HFFc6 (cell line): ENCODE measurements at places on chromosomes 3 and 15.

DNA sequence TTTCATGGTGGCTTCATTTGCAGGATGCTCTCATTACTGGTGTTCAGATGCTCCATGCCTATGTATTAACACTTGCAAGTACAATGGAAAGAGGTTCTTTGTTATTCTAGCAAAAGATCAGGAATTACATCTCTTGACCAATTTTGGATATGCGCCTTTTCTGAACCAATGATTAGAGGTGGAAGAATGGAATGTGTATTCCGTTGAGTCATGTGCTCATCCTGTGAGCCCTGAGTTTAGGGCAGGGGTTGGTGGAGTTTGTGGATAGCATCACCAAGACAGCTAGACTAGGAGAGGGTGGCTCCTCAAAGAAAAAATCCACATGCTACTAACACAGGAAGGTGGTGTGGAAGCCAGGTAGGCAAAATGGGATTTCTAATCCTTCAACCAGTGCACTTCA lies 80.7 kb upstream of the SLC25A26 start:
- peak overlapping the region; percentile 39; the same call in 1 of the 2 replicates for H3K27ac ChIP-seq
- peak; percentile 45 for DNase-seq
- peaks cover 44% of the 10 kb centered on the region for H3K4me1 ChIP-seq
- H3K4me3 ChIP-seq, result peak overlapping the region; percentile 49
- H3K36me3 ChIP-seq, result no peaks in the 10 kb centered on the region

- no peak for DNase-seq
- no peak overlapping the region for H3K27ac ChIP-seq
- no peaks in the 10 kb centered on the region for H3K36me3 ChIP-seq
- H3K4me3 ChIP-seq, result no peak overlapping the region
- no peaks in the 10 kb centered on the region for H3K4me1 ChIP-seq
These were observed 48.9 kb downstream of the GLDN start for GRCh38 chr15:51390241-51390965.

DNA sequence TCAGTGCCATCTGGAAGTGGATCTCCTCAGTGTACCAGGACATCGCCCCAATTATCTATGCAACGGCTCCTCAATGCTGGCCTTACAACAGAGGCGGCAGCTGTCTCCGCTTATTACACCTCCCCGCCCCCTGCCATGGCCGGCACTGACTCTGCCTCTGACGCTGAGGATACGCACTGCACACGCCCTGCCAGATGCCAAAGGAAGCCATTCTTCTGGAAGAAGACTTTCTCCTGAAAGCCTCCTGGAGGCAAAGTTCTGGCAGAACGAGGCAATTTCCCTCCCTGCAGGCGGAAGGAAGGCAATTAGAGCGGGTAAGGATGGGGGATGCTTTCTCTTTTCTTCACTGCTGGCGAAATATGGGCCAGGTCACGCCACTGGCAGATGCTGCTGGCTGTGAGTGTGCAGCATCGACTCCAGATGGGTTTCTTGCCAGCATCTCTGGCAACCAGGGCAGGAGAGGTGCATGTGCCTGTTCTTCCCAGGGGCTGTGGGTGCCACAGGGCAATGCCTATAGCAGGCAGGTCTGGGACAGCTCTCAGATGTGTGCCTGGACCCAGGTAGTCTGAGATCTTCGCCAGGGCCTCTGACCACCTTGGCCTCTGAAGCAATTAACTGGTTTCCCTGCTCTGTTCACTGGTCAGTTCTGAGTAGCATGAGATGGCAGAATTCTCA lies 62.2 kb upstream of the MRPS22 start:
- peak overlapping the region; percentile 89 for H3K4me3 ChIP-seq
- peaks cover 57% of the 10 kb centered on the region for H3K4me1 ChIP-seq
- peak overlapping the region; percentile 99 for H3K27ac ChIP-seq
- DNase-seq, result peak; percentile 88
- peaks cover 9% of the 10 kb centered on the region for H3K27me3 ChIP-seq

DNA sequence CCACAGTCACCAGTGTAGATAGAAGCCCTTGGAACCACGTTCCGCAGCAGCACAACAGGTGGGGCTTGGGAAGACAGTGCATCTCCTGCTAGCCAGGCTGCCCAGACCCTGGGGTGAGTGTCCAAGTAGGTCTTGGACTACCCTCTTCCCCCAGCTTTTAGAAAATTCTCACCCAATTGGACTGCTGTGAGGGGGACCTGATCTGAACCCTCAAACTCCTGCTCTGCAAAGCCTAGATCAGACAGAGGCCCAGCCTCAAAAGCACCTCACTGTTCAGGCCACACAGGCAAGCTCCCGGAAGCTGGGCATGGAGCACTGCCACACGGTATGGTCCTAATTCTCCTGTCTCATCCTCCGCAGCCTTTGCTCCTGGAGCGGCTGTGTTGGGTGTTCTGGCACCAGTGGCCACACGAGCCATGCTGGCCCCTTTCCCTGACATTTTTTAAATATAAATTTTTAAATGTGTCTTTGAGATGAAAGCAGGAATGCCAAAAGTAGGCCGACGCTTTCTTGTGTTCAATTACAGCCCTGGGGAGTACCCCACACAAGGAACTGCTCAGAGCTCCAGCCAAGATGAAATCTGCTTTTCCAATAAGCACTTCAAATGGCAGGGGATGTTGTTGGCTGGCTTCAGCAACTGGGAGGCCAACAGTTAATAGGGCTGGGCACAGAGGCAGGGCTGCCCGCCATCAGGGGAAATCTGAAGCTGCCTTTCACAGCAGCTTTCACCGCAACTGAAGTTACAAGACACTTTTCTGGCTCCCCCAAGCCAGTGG lies 40.9 kb downstream of the CPN2 start:
- peaks cover 20% of the 10 kb centered on the region for H3K4me1 ChIP-seq
- H3K27me3 ChIP-seq, result peaks cover 32% of the 10 kb centered on the region
- H3K36me3 ChIP-seq, result no peaks in the 10 kb centered on the region
- no peak for DNase-seq
- no peak overlapping the region for H3K4me3 ChIP-seq

DNA sequence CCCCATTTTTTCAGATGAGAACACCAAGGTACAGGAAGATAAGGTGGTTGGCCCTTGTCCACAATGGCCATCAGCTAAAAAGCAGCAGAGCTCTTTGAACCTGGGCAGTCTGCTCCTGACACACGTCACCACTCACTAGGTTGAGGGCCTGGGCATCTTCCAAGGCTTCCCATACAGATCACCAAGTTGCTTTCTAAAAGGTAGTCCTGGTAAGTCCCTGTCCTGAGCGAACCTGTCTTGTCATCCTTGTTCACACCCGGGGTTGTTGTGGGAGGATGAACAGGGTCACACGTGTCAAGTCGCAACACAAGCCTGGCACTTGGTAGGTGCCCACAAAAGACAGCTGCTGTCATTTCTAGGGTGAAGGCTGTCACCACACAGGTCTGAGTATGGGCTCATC lies 260.4 kb downstream of the EPHB1 start:
- no peaks in the 10 kb centered on the region for H3K27me3 ChIP-seq
- no peak overlapping the region for H3K27ac ChIP-seq
- no peaks in the 10 kb centered on the region for H3K36me3 ChIP-seq
- no peak for DNase-seq
- peaks cover 6% of the 10 kb centered on the region; the same call in 1 of the 2 replicates for H3K4me1 ChIP-seq

DNA sequence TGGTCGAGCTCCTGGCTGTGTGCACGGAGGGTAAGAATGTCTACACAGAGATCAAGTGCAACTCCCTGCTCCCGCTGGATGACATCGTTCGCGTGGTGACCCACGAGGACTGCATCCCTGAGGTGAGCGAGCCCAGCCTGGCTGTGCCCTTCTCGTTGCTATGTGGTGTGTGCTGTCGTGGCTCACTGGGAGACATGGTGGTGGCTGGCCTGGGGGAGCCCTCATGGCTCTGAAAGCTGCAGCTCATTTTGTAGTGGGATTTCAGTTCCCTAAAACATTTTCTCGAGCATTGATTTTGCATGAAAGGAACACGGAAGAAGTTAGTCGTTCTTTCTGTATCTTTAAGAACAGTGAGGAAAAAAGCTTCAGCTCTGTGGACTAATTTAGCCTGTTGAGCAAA lies 200.5 kb downstream of the ITPR1 start:
- no peak overlapping the region for H3K4me3 ChIP-seq
- peaks cover 22% of the 10 kb centered on the region for H3K4me1 ChIP-seq
- no peaks in the 10 kb centered on the region for H3K36me3 ChIP-seq
- no peak for DNase-seq
- H3K27ac ChIP-seq, result no peak overlapping the region
- H3K27me3 ChIP-seq, result no peaks in the 10 kb centered on the region; the same call in none of the 2 replicates

GRCh38 chr15:44727485-44728231 lies 8.7 kb upstream of the TRIM69 start:
- no peaks in the 10 kb centered on the region for H3K27me3 ChIP-seq
- peak overlapping the region; percentile 99; the same call in 1 of the 2 replicates for H3K4me3 ChIP-seq
- DNase-seq, result no peak
- H3K36me3 ChIP-seq, result no peaks in the 10 kb centered on the region
- H3K4me1 ChIP-seq, result peaks cover 40% of the 10 kb centered on the region
- peak overlapping the region; percentile 98 for H3K27ac ChIP-seq

- no peak overlapping the region for H3K4me3 ChIP-seq
- H3K27ac ChIP-seq, result no peak overlapping the region
- peaks cover 42% of the 10 kb centered on the region for H3K4me1 ChIP-seq
- no peaks in the 10 kb centered on the region for H3K36me3 ChIP-seq
- no peak for DNase-seq
- H3K27me3 ChIP-seq, result no peaks in the 10 kb centered on the region
These were observed 248.0 kb upstream of the THBS1 start for GRCh38 chr15:39332846-39333245.

DNA sequence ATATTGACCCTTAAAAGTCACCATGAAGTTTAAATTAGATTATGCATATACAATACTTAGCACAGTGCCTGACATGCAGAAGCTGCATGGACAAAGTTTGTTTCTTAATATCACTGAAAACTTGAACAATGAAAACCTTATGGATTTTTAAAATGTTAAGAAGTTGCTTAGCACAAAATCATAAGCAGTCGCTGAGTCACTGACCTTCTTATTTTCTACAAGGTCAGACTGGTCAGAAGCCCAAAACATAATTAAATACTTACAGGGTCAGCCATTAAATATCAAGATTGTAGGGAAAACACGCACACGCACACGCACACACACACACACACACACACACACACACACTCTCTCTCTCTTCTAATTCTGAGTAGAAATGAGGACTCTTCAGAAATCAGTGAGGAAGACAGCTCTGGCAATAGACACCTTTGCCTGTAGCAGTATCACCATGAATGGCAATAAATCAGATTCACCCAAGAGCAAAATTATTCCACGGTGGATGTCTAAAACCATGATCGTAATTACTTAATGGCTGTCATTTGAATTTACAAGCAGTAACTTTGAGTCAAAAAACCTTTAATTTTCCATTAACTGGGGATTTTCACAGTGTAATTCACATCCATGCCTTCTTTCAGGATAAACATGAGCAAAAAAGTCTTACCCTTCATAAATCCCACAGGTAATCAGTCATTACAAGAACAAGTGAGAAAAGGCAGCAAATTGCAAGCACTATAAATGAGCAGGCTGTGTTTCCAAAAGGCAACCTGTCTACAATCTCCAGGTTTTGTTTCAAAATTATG lies 147.5 kb downstream of the OSBPL10 start:
- no peak overlapping the region for H3K4me3 ChIP-seq
- H3K36me3 ChIP-seq, result no peaks in the 10 kb centered on the region
- DNase-seq, result no peak
- H3K27ac ChIP-seq, result no peak overlapping the region

- no peaks in the 10 kb centered on the region for H3K27me3 ChIP-seq
- no peak overlapping the region for H3K27ac ChIP-seq
- H3K4me3 ChIP-seq, result no peak overlapping the region
- H3K36me3 ChIP-seq, result peaks cover 4% of the 10 kb centered on the region; the same call in 1 of the 2 replicates
- no peak for DNase-seq
These were observed 87.8 kb downstream of the P3H2 start for GRCh38 chr3:190032923-190033322.

- H3K4me1 ChIP-seq, result peaks cover 42% of the 10 kb centered on the region
- H3K27ac ChIP-seq, result peak overlapping the region; percentile 61
- H3K36me3 ChIP-seq, result no peaks in the 10 kb centered on the region
These were observed 87.9 kb downstream of the CHST2 start for GRCh38 chr3:143207338-143207961.

GRCh38 chr3:8900869-8901268 lies 62.4 kb downstream of the RAD18 start:
- no peak overlapping the region for H3K4me3 ChIP-seq

- no peaks in the 10 kb centered on the region for H3K36me3 ChIP-seq
- H3K4me3 ChIP-seq, result no peak overlapping the region
- H3K27me3 ChIP-seq, result peaks cover 14% of the 10 kb centered on the region; the same call in 1 of the 2 replicates
- DNase-seq, result no peak
- no peak overlapping the region for H3K27ac ChIP-seq
- H3K4me1 ChIP-seq, result peaks cover 5% of the 10 kb centered on the region; the same call in 1 of the 2 replicates
These were observed 65.8 kb downstream of the B3GNT5 start for GRCh38 chr3:183318877-183319276.

GRCh38 chr3:187051724-187052366 lies 87.5 kb downstream of the RPL39L start:
- no peak overlapping the region for H3K4me3 ChIP-seq
- H3K27me3 ChIP-seq, result no peaks in the 10 kb centered on the region; the same call in 1 of the 2 replicates
- DNase-seq, result no peak
- H3K27ac ChIP-seq, result no peak overlapping the region

GRCh38 chr3:80355144-80355543 lies 587.3 kb upstream of the ROBO1 start:
- H3K27ac ChIP-seq, result no peak overlapping the region
- H3K27me3 ChIP-seq, result no peaks in the 10 kb centered on the region
- no peak overlapping the region for H3K4me3 ChIP-seq

- H3K27ac ChIP-seq, result no peak overlapping the region
These were observed 44.9 kb downstream of the CPN2 start for GRCh38 chr3:194306109-194306686.

GRCh38 chr15:68687136-68687735 lies 108.4 kb downstream of the CORO2B start:
- H3K36me3 ChIP-seq, result no peaks in the 10 kb centered on the region
- no peaks in the 10 kb centered on the region for H3K4me1 ChIP-seq
- no peaks in the 10 kb centered on the region; the same call in 1 of the 2 replicates for H3K27me3 ChIP-seq
- H3K4me3 ChIP-seq, result no peak overlapping the region
- DNase-seq, result no peak

- no peaks in the 10 kb centered on the region for H3K36me3 ChIP-seq
- H3K4me3 ChIP-seq, result no peak overlapping the region
These were observed 8.1 kb upstream of the CDIN1 start for GRCh38 chr15:36571301-36571700.

GRCh38 chr15:44780608-44781007 lies 44.3 kb downstream of the TRIM69 start:
- no peaks in the 10 kb centered on the region for H3K36me3 ChIP-seq
- DNase-seq, result no peak
- H3K27ac ChIP-seq, result no peak overlapping the region
- peaks cover 3% of the 10 kb centered on the region for H3K27me3 ChIP-seq

DNA sequence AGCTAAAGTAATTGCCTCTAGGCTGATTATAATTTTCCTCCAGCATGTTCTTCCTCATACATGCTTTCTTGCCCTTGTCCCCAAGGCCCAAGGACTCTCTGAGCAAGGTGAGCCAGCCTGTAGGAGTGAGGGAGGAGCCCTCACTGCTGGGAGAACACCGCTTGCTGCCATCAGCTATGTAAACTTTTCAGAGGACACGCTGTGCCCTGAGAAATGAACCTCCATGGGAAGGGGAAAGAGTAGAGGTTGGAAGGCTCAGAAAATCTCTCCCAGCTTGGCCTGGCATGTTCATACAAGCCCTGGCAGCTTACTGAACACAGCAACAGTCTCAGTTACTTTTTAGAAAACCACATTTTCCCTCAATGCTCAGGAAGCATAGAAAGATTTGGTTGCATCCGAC lies 103.0 kb upstream of the SLC24A5 start:
- H3K4me3 ChIP-seq, result no peak overlapping the region
- no peaks in the 10 kb centered on the region for H3K36me3 ChIP-seq
- DNase-seq, result no peak
- no peaks in the 10 kb centered on the region for H3K4me1 ChIP-seq
- H3K27me3 ChIP-seq, result peaks cover 1% of the 10 kb centered on the region
